ENCODE measurements at places on chromosomes 7 and 10.

DNA sequence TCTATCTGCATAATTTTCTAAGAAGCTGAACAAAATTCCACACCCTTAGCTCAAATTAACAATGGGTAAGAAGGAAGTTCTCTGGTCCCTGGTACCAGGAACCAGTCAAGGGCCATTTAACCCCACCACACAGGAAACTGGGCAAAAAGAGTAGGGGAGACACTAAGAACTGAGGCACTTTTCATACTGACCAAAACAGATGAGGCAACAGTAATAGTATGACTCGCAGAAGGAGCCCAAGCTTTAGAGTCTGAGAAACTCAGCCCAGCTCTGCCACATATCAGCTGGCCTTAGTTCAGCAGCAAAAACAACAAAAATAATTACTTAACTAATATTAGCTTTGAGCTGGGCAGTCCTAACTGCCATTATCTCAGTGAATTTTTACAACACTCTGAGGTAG, 221.2 kb downstream of the FAM107B start:
- DNase-seq: no peak

- no peak for DNase-seq
Measured at GRCh38 chr7:128708824-128709223, 30.3 kb upstream of the CALU start.

- no peak for DNase-seq
Measured at GRCh38 chr10:50398823-50399222, 147.5 kb upstream of the ASAH2 start.

GRCh38 chr7:26428571-26428970, 136.9 kb downstream of the SNX10 start:
- no peak for DNase-seq

DNA sequence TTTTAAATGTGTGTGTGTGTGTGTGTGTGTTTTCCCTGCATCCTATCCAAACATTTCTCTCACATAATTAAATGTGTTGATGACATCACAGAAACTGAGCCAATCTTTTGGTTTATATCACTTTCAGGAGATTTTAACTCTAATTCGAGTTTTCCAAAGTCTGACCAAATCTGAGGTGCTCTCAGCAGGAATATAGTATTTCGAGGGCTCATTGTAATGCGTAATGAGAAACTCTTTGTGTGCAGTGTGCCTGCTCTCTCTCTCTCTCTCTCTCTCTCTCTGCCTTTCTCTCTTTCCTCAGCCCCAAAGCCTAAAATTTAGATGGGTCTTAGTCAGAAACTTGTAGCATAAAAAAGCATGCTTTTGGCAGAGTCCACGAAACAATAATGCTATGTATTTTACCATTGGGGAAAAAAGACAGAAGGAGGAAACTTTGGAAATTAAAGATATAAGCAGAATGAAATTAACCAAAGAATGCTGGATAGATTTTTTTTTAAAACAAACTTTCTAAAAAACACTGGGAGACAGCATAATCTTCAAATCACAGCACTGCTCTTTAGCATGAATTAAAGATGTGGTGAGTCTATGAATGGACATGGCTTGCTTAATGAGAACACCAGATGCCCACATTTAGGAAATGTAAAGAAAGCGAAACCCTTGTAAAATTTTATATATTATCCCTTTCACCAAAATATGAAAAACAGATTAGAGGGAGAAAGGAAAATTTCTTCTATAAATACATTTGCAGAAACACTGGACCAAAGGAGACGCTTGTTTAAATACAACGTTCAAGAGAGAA, 206.8 kb upstream of the HABP2 start:
- no peak for DNase-seq

DNA sequence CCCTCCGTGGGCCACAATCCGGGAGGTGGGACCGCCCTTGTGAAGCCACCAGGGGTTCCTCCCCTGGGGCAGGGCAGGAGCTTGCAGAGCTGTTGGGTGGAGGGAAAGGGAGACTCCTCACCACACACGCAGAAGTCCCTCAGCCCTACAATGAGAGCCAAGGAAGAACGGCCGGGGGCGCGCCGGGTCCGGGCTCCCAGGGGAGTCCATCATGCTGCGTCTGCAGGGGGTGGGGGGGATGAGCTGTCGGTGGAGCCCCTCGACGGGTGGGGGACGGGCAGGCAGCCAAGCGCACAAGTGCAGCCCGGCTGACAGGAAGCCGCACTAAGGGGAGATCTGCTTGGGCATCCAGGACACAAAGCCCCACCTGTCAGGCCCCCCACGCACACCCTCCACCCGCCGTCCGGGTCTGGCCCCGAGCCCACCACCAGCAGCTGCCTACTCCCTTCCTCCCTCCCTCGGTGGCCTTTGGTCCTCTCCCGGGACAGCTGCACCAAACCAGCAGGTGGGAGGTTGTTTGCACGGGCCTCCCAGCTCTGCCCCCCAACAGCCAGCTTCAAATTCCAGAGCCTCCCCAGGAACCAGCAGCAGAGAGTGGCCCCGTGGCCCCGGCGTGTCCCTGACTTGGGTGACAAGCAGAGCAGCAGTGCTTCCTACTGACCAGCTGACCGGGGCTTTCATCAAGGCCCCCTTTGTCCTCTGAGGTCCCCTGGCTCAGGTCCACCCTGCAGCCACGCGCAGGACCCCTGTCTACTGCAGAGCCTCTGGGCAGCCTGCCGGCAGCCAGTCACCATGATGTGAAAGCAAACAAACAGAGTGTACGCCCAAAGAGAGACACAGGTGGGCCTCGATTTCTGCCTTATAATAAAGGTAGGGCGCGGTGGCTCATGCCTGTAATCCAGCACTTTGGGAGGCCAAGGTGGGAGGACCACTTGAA, 50.3 kb downstream of the HIP1 start:
- DNase-seq: peak; percentile 77

DNA sequence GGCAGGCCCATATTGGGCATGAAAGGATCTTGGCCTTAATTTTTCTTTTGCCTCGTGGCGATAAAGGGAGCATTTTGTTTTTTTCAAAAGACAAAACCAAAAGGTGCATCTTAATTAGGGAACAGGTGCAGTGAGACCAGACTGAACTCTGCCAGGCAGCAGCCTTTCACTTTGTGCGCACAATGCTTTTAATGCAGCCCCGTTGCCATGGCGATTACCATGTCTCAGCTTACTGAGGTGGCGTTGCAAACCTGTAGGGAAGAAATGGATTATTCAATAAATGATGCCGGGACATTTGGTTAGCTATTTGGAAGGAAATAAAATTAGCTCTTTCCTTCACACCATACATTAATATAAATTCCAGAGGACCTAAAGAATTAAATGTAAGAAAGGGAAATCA, 61.9 kb downstream of the MYL10 start:
- DNase-seq: peak; percentile 2

DNA sequence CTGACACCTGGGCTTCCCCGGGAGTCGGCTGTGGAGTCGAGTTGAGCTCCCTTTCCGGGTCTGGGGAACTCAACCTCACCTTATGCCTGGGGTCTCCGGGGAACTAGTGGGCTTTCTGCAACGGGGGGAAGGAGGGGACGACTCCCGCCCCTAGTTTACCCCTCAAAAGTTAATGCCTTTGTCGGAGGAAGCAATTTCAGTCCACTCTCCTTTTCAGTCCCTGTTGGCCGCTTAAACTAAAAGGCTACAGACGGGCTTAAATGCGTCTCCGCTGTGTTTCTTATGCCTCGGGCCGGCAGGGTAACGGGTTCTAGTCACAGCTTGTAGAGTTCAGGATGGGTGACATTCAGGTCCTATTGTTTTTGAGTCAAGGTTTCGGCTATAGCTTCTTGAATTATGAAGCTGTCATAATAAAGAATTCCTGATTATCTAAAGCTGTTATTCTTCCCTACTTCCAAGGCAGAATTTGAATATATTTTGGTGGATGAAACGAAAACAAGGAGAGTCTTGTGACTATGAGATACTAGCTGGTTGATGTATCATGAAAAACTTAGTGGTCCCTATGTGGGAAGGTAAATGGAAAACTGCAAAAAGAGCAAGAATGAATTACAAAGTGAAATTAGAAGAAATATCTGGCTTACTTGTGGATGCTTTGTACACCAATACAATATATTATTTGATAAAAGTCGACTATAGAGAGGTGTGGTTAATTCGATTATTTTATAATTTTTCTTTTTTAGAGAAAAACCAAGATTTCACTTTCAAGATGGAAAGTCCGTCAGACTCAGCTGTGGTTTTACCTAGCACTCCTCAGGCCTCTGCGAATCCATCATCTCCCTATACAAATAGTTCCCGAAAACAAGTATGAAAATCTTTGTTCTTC, 495 bp downstream of the SFR1 start:
- DNase-seq: peak; percentile 35

GRCh38 chr10:90420637-90421318, 437.1 kb downstream of the HTR7 start:
- no peak for DNase-seq

GRCh38 chr10:112970021-112970420, 20.0 kb downstream of the TCF7L2 start:
- DNase-seq: no peak

- DNase-seq: no peak
Measured at GRCh38 chr7:132871419-132871818, 210.5 kb downstream of the CHCHD3 start.

DNA sequence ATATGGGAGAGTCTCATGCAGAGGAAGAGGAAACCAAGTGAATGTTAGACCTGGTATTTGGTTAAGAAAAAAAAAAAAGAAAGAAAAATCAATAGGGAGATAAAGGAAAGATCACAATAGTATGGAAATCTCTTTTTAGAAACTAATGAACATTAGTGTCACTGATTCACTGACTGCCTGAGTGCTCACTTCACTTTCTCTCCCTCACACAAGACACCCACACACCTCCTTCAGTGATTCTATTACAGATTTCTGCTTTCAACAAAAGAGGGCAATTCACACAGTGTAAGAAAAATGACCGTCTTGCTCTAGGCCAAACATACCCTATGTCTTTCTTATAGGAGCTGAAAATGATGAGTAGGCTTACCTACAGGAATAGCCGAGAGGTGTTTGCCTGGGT, 6.0 kb downstream of the GPR158 start:
- no peak for DNase-seq

- DNase-seq: no peak
Measured at GRCh38 chr7:43879477-43879876, 10.2 kb upstream of the MRPS24 start.

- DNase-seq: no peak
Measured at GRCh38 chr7:44599222-44599621, 7.2 kb upstream of the OGDH start.

- DNase-seq: no peak
Measured at GRCh38 chr10:26407406-26407969, 30.7 kb upstream of the APBB1IP start.

- DNase-seq: no peak
Measured at GRCh38 chr7:129108581-129108980, 35.9 kb upstream of the TSPAN33 start.

GRCh38 chr7:114832906-114833595, 88.8 kb upstream of the MDFIC start:
- no peak for DNase-seq

DNA sequence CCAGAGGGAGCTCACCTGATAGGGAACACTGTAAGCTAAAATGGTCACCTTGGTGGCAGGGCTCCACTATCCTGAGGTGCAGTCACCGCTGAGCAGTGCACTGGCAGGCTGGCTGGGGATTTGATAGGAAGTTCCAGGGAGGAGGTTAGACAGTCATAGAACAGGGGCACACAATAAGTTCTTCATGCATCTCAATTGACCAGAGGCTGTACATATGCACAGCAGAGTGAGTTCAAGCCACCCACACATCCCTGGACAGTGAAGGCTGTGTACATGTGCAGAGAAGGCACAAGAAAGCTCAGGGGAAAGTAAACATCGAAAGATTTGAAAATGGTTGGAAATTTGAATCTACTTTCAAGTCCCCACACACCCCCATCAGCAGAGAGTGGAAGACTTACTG, 13.9 kb downstream of the PRTFDC1 start:
- DNase-seq: no peak

DNA sequence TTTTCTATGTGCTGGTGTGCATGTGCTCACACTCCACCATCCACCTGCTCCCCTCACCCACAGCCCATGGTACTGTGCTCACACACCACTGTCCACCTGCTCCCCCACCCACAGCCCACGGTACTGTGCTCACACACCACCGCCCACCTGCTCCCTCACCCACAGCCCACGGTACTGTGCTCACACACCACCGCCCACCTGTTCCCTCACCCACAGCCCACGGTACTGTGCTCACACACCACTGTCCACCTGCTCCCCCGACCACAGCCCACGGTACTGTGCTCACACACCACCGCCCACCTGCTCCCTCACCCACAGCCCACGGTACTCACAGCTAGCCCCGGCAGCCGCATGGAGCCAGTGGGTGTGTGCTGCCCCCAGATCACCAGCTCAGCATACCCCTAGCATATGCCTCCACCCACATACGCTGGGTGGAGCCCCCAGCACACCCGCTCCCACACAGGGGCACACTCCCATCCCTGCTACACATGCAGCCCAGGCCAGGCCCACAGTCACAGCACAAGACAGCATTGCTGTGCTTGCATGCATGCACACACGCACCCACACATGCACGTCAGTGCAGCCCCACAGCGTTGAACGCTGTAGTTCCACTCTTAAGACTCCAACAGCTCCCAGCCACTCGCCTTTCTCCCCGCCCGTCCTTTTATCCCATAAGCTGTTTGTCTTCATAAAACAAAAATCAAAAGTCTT, 62.0 kb downstream of the PAX2 start:
- DNase-seq: no peak

- no peak for DNase-seq
Measured at GRCh38 chr7:140390466-140391190, 7.7 kb downstream of the SLC37A3 start.

- DNase-seq: no peak
Measured at GRCh38 chr7:101159696-101160674, 5.4 kb downstream of the VGF start.

GRCh38 chr10:79422178-79422892, 23.1 kb downstream of the ZCCHC24 start:
- no peak for DNase-seq

GRCh38 chr10:46019177-46019528, 11.3 kb downstream of the NCOA4 start:
- DNase-seq: no peak

GRCh38 chr10:8076933-8077332, 22.4 kb downstream of the GATA3 start:
- DNase-seq: no peak

DNA sequence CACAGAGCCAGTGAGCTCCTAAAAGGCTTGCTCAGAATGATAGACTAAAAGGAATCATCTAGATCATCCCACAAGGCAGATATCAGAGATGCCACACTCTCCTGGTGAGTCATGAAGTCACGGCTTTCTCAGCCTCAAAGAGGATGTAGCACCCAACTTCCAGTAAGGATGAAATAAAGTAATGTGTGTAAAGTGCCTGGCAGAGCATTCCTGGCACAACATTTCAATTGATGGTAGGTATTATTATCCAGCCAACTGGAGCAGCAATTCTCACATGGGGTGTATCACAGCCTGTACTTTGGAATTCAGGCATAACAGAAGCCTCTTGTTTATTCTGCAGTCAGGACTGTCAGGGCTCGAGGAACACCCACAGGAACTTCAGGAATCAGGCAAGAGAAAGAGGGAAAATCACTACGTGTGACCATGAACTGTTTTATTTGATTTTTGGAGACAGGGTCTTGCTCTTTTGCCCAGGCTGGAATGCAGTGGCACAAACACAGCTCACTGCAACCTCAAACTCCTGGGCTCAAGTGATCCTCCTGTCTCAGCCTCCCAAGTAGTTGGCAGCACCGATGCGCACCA, 5.3 kb upstream of the NAT16 start:
- DNase-seq: no peak

Data from hypothalamus (tissue), 51 donors.